Kidney glomerular epithelial cell (primary cell): ENCODE measurements at places on chromosomes 3 and 15.

DNA sequence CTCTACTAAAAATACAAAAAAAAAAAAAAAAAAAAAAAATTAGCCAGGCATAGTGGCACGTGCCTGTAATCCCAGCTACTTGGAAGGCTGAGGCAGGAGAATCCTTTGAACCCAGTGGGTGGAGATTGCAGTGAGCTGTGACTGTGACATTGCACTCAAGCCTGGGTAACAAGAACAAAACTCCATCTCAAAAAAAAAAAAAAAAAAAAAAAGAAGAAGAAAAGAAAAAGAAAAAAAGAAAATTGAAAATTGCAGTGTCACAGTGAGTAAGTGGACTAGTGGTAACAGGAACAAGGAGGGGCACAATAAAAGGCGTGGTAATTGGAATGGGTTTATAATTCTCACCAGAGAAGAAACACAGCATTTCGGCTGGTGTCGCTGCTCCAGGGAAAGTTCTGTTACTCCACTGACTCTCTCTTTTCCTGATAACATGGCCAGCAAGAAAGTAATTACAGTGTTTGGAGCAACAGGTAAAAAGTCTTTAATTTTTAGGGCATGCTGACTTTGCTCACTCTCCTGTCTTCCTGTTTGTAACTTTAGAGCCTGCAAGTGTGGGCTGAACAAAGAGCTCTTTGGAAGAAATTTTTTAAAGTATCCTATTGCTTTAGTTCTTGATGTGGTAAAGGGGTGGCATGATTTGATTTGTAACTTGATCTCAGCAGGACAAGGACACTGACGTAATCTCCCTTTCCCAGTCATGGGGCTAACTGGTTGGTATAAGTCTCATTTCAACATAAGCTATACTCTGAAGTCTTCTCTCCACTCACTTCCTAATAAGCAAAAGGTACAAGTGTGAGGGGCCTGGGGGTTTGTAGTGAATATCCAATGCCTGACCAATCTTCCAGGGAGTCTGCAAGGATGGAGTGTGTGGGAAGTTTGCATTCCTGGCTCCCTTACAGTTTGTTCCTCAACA lies 22.1 kb upstream of the TRA2B start:
- DNase-seq: peak; percentile 13

- DNase-seq: no peak
Measured at GRCh38 chr3:20047976-20048883, 8.0 kb downstream of the KAT2B start.

GRCh38 chr3:10262027-10262426 lies 13.8 kb downstream of the TATDN2 start:
- DNase-seq: no peak

DNA sequence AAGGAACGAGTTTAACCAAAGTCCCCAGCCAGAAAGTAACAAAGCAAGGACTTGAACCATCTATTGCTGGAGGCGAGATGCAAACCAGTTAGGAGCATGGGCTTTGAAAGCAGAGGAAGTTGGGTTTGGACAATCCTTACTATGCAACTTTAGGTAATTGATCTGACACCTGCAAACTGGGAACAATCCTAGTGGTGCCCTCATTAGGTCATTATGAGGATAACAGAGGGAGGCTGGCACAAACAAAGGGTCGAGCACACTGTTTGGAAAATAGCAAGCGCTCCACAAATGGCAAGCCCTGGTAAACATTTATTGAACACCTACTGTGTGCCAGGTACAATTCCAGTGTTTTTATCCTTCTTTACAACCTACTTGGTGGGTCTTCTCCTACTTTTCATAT lies 45.6 kb downstream of the WNT5A start:
- no peak for DNase-seq

GRCh38 chr3:114128826-114129225 lies 50.0 kb downstream of the DRD3 start:
- DNase-seq: no peak
